Frontal cortex (tissue), 4 donors: ENCODE measurements at places on chromosomes 6 and 20.

DNA sequence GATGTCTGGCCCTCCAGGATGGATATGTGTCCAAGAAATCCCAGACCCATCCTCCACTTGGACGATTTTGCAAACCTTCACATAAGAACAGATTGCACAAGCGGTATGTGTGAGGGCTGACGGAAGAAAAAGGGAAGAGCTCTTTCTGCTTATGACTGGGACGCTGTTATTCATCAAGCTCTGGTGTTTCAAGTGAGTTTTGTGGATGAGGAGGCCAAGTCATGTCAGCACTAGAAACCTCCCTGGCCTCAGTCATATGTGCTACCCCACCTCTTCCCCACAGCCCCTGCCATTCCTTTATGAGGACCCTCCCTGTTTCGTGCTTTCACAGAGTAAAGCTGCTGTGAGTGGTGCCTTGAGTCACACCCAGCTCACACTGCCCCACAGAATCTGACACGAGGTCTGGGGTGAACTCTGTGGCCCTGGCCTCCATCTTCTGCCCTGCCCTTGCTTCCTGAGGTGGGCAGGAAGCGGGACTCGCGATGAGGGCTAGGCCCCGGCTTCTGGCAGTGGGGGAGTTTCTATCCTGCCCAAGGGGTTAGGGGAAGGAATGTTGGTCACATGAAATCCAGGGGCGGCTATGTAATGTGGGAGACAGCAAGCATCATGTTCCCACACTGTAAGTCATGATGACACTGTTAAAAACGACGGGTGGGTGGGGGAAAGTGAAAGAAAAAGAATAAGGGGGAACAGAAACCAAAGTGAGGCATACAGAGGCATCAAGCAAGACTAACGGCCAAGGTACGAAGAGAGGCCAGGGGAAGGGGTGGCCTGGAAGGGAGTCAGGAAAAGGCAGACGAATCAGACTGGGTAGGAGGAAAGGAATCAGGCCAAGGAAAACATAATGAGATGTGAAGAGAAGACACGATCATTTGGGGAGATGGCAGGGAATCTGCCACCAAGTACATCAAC is 78.1 kb downstream of the PRDM1 start:
- no peak for DNase-seq

DNA sequence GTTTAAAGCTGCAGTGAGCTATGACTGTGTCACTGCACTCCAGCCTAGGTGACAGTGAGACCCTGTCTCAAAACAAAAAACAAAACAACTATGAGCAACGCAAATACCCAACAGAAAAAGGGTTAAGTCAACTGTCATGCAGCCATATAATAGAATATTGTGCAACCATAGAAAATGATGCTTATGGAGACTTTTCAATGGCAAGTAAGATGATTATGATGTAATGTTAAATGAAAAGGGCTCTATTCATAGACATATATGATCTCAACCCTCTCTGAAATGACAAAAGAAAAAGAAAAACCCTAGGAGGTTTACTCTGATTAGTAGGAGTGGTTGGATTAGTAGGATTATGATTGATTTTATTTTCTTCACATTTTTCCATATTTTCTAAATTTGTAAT is 41.3 kb upstream of the TBC1D7 start:
- no peak for DNase-seq

DNA sequence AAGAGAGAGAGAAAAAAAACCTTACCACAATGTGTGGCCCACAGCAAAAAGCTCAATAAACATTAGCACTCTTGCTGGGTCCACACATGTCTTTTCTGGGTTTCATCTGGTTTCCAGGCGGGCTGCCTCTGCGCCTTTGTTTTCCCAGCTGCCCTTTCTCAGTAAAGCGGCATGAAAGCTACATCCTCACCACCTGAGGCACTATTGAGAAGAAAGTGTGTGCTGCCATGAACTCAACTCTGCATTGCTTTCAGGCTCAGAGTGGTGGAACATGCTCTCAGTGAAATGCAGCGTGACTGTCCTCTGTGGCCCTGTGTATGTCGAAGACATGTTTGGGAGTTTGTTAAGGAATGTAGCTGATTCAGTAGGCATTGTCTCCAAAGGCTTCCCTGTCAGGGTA is 102.3 kb downstream of the LYRM2 start:
- no peak for DNase-seq

- no peak for DNase-seq
Measured at GRCh38 chr20:2752567-2753460, 47.6 kb downstream of the CPXM1 start.

DNA sequence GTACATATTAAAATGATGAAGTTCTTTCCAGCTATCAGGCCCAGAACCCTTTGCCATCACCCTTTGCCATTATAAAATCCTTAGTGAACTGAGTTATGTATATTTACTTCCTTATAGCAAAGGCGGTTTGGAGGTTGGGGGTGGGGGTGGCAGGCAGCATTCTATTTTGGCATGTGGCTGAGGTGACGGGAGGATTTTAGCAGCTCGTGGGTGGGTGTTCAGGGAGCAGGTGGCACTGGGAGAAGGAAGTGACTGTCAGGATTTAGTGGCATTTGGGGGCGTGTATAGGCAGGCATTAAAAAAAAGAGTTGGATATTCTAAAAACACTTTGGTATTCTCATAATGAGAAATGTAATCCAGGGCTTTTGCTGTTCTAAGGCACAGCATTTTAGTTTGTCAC is 150.7 kb downstream of the RIMS1 start:
- DNase-seq: no peak

DNA sequence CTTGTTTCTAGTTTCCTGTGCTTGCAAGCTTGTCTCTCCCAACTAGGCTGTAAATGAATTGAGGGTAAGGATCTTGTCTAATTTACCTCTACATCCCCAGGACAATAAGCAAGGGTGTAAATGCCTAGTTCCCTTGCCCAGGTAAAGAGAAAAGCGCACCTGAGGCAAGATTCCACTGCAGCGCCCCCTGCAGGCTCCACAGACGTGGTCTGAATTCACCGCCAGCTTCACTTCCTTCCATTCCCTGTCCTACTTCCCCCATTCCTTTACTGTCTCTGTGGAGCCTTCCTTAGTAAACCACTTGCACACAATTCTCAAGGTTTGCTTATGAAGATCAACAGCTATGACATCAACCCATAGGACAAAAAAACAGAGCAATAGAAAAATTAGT is 42.3 kb downstream of the ANKEF1 start:
- no peak for DNase-seq

- no peak for DNase-seq
Measured at GRCh38 chr20:55216525-55217242, 741.3 kb downstream of the DOK5 start.

- no peak for DNase-seq
Measured at GRCh38 chr6:52551483-52552277, 25.2 kb downstream of the TRAM2 start.

DNA sequence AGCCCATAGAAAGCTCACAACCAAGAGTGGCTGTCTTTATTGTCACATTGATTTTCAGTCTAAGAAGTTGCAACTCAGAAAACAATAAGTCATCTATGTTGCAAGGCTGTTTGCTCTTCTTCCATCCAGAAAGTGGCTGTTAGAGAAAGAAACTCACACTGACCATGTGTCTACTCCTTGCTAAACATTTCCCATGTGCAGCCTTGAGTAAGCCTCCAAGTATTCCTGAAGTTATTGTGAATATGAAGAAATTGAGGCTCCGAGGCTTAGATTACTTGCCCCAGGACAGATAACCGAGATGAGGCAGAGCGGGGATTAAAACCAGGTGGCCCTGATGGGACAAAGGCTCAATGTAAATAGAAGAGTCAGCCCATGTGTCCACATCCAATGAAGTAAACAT is 105.0 kb downstream of the SPTLC3 start:
- no peak for DNase-seq

- DNase-seq: no peak
Measured at GRCh38 chr6:142184307-142184706, 37.2 kb downstream of the VTA1 start.

DNA sequence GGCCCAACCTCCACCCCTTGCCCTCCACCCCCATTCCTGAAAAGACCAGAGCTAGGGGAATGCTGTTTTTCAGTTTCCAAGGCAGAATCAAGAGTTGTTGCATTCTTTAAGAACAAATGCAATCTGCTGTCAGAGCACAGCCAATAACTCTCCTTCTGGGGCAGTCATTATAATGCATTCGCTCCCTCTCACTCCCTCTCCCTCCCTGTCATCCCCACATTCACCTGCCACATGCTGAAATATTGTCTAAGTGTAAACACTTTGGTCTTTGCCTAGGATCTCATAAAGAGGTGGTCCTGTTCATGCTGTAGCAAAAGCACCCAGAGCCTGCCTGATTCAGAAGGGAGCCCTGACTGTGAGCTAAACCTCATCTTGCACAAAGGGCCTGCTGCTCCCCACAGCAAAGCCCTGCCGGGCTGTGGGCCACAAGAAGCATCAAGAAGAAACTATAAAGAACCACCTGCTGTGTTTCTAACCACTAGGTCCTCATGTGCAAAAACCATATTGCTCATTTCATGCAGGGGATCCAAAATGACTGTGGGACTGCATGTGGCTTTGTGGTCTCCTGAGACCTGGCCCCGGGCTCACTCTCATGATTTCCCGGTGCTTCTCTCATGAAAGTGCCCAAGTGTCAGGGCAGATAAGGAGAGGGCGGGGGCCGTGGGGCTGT is 85.6 kb downstream of the GPR6 start:
- no peak for DNase-seq

DNA sequence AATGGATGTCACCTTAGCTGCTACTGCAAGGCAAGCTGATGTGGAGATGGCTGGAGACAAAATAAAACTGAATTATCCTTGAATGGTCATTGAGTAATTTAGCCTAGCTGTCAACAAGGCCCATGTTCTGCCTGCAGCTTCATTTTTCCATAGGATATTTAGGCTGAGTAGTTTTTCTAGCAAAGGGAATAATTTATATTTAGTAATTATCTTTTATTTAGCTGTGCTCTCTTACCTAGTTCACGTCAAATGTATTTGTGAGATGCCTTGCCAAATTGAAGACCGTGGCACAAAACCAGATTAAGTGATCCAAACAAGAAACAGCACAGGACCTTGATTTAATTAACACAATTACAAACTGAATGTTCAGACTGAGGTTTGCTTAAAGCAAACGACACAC is 77.4 kb upstream of the CEP162 start:
- peak; percentile 4 for DNase-seq

- DNase-seq: no peak
Measured at GRCh38 chr6:97438011-97438671, 155.1 kb upstream of the MMS22L start.

DNA sequence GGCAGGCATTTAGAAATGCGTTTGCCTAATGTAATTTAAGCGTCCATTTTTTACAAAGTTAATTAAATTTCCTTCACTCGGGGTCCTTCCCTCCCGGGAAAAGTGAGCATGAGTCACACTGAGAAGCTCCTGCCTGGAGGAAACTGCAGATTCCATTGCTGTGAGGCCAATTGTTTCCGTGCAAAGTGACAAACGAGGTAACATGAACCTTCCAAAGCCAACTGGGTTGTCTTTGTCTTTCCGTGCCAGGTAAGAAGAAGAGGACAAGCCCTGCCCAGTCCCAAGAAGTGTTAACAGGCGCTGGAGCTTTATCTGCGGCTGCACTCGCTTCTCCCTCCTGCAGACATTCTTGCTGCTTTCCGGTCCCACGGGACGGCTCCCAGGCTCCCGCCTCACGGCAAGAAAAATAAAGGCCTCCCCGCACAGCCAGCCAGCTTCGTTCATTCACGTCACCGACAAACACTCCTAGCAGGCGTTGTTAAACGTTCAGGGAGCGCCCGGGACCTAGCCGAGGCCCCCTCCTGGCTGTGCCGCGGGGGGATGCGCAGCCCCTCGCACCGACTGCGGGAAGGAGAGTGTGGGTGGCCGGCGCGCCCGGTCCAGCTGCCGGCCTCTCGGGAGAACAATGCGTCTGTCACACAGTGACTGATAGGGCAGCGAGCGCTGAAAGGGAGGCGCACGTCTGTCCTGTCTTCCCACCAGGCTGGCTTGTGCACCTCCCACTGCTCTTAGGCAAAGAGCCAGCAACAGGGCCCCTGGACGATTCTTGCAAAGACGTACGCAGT is 61.5 kb upstream of the HDDC2 start:
- no peak for DNase-seq

GRCh38 chr6:166777096-166777630 is 150.1 kb upstream of the RPS6KA2 start:
- DNase-seq: no peak

GRCh38 chr6:49790341-49790740 is 3.3 kb upstream of the PGK2 start:
- no peak for DNase-seq

GRCh38 chr6:142421285-142422117 is 119.7 kb downstream of the ADGRG6 start:
- no peak for DNase-seq

DNA sequence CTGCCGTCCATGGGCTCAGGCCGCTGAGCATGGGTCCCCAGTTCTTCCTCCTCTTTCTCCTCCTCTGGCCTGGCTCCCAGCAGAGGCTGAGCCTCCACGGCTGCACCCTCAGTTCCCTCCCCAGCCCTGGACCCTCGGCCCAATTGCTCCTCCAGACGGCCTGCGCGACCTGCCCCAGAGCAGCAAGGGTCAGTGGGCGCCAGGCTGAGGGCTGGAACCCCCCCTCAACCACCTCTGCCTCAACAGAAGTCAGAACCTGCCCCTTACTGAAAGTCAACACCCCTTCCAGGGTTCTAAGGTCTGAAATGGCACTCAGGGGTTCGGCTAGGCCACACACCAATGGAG is 15.9 kb upstream of the SPAG4 start:
- DNase-seq: no peak

- DNase-seq: no peak
Measured at GRCh38 chr6:42040856-42041480, 9.4 kb upstream of the TAF8 start.

DNA sequence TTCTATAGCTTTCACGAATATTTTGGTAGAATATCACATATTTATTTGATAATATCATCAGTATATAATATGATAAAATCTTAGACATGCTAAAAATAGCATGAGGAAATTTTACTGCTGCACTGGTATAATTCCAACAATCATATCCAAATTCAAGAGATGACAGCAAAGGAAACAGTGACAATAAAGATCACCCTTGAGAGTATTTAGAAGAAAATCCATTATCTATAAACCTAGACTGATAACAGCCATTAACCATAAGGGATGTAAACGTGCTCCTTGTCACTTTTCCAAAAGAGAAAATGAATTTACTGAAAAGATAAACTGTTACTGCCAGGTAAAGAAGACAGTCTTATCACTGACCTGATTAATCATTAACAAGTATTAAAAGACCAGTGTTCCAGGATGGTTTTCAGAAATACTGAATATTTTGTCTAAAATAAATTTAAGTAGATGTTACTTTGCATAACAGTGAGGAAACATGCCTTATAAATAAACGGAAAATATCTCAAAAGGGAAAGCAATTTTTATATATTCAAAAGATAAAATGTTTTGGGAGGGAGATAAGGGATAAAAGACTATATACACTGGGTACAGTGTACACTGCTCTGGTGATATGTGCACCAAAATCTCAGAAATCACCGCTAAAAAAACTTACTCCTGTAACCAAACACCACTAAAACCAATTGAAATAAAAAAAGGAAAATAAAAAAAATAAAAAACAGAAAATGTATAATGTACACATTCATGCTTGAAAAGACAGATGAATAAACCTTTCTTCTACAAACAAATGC is 1704.7 kb downstream of the HACE1 start:
- DNase-seq: no peak
